ENCODE measurements at places on chromosomes 3 and 15. TPM values are rescaled to one million over a fixed set of nuclear protein-coding genes. Genes with fewer than 3 reads are reported as not detected.

GRCh38 chr15:81321667-81322066 lies 2.3 kb downstream of the STARD5 start:
- no peak for DNase-seq

DNA sequence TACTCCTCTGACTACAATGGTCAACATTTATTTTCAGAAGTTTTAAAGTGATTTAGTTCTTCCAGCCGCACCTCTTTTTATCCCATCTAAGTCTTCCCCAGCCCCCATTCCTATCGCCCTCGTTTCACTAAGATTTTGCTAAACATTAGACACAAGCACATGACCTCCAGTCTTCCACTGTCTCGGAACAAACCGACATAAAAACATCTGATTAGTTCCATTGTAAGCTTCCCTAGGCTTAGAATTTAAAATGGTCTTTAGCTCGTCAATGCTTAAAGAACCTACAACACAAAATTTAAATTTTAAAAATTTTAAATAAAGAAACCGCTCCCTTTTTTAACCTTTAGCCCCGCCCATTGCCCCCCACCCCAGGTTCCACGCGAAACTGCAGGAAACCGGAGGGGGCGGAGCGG lies 284 bp upstream of the TSC22D2 start:
- peak; percentile 90 for DNase-seq

The ERICH6 gene
- not detected for total RNA-seq

The FANCI gene
- 59.1 TPM for total RNA-seq

The AGBL1 gene
- total RNA-seq, result not detected

The HRG gene
- total RNA-seq, result not detected

DNA sequence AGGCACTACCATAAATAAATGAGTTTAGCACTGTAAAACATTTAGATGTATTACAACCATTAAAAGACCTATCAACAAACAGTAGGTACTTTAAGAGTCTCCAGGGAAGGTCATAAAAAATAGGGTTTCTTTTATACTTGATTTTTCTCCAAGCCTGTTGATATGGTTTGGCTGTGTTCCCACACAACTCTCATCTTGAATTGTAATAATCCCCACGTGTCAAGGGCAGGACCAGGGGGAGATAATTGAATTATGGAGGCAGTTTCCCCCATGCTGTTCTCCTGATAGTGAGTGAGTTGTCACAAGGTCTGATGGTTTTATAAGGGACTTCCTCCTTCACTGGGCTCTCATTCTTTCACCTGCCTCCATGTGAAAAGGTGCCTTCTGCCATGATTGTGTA lies 468.9 kb upstream of the UBE2E2 start:
- DNase-seq, result no peak

DNA sequence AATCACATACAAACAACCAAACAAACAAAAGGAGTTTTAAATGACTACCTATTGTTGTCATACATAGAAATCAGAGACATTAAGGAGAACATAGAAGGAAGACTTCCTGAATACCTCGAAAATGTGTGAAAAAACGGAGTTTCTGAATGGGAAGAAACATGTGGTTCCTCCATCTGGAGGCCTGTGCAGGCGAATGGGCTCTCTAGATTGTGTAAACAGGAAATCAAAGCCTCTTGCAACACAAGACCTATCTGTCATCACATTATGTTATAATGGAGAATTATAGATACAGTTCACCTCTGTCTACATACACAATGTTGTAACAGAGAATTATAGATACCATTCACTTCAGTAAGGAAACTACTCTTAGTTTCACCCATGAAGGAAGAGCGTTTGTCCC lies 44.1 kb downstream of the RUBCN start:
- no peak for DNase-seq

- DNase-seq, result no peak
These were observed 19.0 kb downstream of the GORASP1 start for GRCh38 chr3:39088456-39088855.

The CCR5 gene
- total RNA-seq, result not detected

- peak; percentile 51 for DNase-seq
These were observed 127.9 kb downstream of the FMN1 start for GRCh38 chr15:33066584-33066983.

The SCN11A gene
- not detected for total RNA-seq

DNA sequence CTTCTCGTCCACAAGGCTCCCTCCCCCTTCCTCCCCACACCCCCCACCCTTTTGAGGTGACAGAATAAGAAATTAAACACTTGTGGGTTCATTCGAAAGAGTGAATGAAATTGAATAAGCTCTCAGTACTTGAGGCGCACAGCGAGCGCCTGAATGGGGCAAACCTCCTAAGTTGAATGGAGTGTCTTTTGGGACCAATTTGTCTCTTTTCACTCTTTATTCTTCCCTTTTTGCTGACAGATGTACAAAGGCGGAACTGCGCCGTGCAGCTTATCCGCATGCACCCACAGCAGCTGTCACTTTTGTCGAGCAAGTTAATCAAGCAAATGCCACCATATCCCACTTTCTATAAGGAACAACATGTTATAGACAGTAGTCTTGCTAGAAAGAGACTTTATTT lies 47.9 kb upstream of the FEZF2 start:
- no peak for DNase-seq

The TICRR gene
- total RNA-seq, result 15.2 TPM

GRCh38 chr3:73653351-73653750 lies 28.6 kb upstream of the PDZRN3 start:
- DNase-seq, result no peak

The DAPK2 gene
- total RNA-seq, result 4.4 TPM

The ECE2 gene
- total RNA-seq, result not detected

GRCh38 chr15:101455291-101456025 lies 34.0 kb downstream of the PCSK6 start:
- no peak for DNase-seq

The PRSS50 gene
- total RNA-seq, result not detected

DNA sequence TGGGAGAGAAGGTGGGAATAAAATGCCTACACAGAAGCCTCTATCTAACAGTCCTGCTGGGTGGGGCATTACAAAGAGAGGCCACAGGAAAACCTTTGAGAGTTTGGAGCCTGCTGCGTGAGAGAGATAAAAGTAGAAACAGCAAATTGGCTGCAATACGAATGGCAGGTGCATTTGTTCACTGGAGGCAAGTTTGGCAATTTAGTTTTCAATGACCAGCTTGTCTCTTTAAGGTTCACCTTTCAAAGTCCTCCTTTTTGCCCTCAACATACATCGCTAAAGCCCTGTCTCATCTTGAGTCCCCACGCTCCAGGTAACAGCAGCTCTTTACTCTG lies 405.7 kb downstream of the LSAMP start:
- no peak for DNase-seq

GRCh38 chr3:145088917-145089316 lies 1072.1 kb downstream of the PLOD2 start:
- DNase-seq, result no peak

GRCh38 chr15:42734076-42734672 lies 2.8 kb downstream of the CDAN1 start:
- no peak for DNase-seq

GRCh38 chr15:55194256-55194655 lies 2.5 kb downstream of the RSL24D1 start:
- DNase-seq, result no peak

DNA sequence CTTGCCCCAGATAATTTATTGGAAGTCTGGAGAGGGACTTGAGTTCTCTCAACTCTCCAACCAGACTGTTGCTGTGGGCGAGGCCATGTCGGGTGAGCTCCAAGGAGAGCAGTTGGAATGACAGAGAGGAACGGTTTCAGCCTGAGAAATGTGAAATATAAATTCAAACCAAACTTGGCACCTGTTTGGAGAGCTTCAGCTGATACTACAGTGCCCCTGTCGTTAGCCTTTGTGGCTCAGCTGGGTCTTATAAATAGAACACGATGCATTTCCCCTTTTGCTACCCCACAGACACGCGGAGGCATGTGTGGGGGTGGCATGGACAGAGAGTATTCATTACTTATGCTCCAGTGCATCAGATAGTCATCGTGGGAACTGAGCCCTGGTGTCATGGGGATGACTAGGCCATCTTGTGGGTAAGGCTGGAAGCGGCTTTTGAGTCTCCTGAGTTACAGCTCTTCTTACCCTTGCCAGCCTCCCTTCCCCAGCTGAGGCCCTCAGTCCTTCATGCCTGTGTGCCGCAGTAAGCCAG lies 15.6 kb downstream of the SMAD3 start:
- DNase-seq, result no peak

GRCh38 chr3:122642935-122643334 lies 37.7 kb upstream of the PARP14 start:
- DNase-seq, result no peak

DNA sequence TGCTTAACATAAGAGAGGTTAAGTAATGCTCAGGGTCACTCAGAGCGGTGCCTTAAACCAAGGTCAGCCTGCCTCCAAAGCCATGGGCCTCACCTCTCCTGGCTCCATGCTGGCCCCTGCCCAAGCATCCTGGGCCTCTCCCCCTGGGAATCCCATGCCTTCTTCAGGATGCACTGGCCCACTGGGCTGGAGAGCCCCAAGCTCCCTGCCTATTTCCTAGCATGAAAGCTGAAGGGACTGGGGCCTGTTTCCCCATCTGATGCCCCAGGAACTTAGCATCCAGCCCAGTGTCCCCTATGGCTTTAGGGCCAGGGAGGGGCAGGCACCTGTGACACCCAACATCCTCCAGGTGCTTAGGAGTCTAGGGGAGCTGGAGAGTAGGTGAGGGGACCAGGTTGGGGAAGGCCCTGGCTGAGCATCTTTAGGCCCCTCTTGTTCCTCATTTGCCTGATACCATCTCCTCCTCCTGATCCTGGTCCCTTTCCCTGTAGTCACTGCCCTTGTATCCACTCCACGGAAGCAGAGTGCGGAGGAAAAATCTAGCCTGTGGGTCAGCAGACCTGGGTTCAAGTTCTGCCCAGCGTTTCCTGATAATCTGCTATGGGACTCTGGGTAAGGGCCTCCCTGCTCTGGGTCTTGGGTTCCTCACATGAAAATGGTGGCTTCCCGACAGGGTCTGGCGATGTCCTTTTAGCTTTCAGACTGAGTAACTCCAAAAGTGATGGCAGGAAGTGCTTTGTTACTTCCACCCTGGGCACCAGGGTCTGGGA lies 28.6 kb downstream of the EHD4 start:
- DNase-seq, result no peak

The VIPR1 gene
- 60.4 TPM for total RNA-seq

- DNase-seq, result no peak
These were observed 965.3 kb upstream of the CFAP20DC start for GRCh38 chr3:60015032-60015705.

DNA sequence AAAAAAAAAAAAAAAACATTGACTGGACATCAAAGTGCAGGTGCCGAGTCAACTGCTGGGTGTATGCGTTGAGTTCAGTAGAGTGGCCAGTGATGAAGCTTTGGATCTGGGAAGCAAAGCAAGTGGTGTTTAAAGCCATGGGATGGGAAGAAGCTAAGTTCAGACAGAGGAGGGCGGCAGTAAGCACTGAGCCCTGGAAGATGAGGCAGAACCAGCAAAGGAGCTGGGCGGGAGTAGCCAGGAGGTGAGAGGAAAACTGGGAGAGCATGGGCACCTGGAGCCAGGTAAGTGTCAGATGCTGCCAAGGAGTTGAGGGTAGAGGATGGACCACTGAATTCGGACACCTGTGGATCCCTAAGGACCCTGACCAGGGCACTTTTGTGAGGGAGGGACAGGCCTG lies 11.4 kb upstream of the GNAI2 start:
- DNase-seq, result no peak

GRCh38 chr3:177447938-177448337 lies 250.7 kb upstream of the TBL1XR1 start:
- peak; percentile 94 for DNase-seq

The FBXW12 gene
- total RNA-seq, result not detected

DNA sequence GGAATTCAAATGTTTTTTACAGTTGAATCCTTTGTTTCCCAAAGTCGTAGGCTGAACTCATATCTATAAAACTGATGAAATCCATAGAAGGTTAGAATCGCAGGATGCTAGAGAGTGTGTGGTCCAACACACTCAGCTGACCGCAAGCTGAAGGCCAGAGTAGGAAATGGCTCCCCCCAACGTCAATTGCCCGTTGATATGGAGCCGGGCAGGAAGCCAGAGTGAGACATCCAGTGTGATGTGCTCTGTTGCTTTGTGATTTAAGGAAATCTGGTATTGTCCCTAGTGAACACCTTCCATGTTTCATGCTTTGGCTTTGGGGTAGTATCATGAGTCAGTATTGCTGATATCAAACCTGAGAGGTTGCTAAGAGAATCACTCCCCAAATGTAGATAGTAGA lies 5.8 kb upstream of the MEX3B start:
- no peak for DNase-seq
